ENCODE measurements at places on chromosomes 5 and 9.
A peak's percentile ranks its signal among the peaks of the same experiment; 100 is the strongest.

GRCh38 chr9:83061990-83062650, 822 bp downstream of the RASEF start:
- no peak for DNase-seq

- no peak for DNase-seq
These were observed 1.8 kb downstream of the TCERG1 start for GRCh38 chr5:146448783-146449519.

DNA sequence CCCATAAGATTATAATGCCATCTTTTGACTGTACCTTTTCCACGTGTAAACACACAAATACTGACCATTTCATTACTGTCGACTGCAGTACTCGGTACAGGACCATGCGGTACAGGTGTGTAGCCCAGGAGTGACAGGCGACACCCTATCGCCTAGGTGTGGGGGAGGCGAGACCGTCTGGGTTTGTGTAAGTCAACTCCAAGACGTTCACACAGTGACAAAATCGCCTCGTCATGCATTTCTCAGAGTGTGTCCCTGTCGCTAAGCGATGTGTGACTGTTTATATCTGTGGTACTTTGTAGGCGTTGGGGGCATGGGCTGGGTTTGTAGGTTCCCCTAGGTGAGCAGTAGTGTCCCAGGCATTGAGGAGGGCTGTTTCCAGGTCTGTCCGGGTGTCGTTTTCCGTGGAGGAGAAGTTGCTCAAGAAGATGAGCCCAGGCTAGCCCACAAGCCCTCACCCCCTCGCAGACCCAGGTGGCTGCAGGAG, 20.3 kb downstream of the NEK6 start:
- no peak for DNase-seq

GRCh38 chr9:134818000-134818568, 62.5 kb upstream of the FCN2 start:
- DNase-seq: no peak

DNA sequence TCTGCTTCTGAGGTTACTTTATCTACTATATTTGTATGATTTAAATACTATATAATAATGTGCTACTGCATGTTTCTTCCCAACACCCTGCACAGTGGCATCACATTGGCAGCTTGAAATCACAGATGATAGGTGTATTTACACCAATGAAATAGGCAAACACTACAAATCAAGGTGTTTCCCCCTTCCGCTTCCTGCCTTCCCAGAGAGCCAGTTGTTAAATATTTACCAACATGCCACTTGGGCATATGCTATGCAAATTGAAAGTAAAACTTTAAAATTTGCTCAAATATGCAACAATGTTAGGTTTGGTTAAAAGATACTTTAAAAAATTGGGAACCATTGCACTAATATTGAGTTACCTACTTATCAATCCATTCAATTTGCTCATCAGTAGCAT, 58.2 kb upstream of the SMARCA2 start:
- DNase-seq: no peak

DNA sequence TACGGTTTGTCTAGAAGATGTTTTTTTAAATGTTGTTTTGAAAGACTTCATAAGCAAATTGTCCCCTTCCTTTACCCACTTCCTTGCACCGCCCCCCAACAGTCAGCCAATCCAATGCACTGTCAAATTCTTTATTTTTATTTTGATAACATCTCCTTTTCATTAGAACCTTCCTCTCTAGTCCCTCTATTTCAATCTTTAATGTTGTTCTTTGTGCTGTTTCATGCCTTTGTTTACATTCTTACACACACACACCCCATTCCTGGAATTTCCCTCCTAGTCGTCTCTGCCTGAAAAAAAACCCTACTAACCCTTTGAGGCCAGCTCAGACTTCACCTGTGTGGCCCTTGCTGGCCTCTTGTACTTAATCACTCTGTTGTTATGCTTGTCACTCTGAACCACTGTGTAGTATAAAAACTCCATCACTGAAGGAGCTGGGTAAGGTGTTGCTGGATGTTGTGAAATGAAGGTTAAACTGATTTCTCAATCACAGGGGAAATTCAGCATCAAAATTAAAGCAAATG, 133.4 kb downstream of the UGCG start:
- no peak for DNase-seq

DNA sequence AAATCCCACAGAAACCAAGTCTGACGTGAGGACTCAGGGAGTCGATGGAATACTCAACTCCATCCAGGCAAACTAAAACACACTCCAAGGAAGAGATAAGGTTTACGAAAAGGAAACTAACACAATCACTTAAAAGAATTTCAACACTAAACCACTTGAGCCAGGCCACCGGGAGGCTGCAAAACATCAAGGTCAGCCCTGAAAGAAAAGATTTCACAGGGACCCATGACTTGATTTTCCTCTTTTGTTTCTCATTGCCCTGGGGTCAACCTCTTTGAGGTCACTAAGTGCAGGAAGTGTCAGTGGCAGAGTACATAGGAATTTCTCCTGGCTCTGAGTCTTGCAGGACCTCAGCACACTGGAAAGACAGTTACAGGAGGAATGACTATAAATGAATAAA, 77.8 kb upstream of the TARS1 start:
- no peak for DNase-seq

GRCh38 chr9:137723783-137724445, 105.1 kb downstream of the EHMT1 start:
- no peak for DNase-seq

DNA sequence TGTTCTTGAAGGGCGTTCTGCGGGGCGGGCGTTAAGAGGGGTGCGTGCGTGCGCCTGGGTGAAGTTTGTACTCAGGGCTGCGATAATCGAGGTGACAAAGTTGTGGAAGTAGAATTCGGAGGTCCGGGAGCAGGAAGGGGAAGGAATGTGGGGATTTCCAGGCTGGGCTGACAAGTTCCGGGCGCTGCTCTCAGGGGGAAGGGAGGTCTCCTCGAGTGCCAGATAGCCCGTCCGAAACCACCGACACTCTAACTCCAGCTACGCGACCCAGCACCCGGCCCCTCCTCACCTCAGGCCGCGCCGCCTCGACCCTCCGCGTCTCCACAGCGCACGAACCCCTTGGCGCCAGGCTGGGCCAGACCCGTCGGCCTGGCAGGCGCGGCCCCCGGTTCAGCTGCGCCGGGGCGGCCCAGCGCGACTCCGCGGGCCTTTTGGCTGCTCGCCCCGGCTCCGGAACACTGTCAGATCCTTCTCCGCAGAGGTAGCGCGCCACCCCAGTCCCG, at the start of gene IL6ST:
IL6ST (minus strand) TSS at position 469 of the 503 bp plus-strand sequence. CDS start 18,685 bp downstream, outside the sequence.
- DNase-seq: peak; percentile 30

DNA sequence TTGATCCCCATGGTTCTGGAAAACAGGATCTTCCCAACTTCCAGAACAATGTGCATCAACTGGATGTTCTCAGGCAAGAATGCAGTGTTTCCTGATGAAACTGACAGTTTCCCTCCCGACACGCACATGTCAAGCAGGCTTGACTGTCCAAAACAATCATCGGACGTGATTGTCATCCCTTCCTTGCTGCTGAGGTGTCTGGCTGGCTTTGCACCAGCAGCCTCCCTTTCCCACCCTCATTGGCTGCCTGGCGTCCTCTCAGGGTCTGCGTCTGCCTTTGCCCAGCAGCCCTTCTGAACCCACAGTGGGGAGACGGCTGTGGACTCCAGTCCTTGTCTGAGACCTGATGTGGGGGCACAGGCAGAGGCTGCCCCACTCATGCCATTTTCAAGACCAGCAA, 110.8 kb downstream of the MARCHF3 start:
- no peak for DNase-seq

DNA sequence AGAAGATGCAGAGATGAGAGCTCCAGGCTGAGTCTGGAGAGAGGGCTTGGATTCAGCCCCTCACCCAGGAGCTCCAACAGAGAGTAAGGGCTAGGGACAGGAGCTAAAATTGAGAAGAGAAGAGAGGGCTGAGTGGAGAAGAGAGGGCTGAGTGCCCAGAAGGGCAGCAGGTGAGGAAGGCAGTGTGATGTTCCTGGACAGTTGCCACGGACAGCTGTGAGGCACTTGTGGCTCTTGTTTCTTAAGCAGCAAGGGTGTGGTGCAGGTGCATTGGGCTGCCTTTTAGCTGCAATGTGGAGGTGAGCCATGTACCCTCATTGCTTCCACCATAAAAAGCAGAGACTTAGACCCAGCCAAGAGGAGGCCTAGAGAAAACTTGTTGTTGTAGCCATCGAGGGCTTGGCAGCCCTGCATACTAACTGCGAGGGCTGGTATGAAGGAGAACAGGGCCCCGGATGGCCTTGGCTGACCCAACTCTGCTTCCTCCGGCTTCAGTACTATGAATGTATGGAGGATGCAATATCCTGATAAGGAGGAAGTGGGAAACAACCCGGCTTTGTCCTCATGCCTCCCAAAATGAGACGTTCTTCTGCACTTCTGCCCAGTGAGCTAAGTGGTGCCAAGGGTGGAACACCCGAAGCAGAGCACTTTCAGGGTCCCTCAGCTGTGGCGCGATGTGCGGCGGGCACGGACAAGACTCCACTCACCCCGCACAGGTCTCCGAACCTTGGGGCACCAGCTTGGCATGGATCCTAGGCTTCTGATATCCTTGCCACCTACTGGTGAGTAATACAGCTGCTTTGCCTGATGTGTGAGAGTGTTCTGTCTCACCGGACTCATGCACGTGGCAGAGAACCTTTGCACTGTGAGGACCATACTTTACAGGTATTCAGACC, 65.2 kb downstream of the LRRC70 start:
- no peak for DNase-seq

DNA sequence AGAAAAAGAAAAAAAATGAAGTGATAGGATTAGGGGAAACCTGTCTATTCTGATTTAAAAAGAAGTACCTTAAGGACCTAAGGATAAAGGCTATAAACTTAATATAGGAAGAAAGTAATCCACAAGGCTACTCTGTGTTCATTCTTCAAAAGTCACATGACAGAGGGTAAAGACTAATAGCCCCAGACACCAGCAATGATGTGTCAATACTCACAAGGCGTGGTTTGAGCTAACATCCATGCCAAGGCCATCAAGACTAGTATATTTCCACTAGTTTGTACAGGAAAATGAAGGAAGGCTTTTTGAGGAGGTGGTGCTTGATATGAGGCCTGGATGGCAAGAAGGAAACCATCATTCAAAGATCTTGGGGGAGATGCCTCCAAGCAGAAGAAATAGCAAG, 49.7 kb upstream of the TEX48 start:
- DNase-seq: no peak

DNA sequence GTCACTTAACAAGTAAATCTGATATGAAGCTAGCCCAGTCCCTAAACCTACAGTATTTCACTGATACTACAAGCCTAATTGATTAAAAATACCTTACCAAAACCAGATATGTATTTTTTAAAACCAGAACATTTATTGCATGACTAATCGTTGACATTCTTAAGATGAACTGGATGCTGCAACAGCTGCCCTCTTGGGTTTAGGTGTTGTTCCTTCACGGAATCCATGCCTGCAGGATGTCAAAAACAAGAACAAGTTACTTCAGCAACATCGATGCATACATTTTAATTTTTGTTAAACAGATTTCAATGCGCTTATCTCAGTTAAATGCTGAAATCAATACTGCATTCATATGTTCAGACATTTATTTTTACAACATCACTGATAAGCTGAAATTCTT, 2.7 kb downstream of the RPL37 start:
- DNase-seq: no peak

DNA sequence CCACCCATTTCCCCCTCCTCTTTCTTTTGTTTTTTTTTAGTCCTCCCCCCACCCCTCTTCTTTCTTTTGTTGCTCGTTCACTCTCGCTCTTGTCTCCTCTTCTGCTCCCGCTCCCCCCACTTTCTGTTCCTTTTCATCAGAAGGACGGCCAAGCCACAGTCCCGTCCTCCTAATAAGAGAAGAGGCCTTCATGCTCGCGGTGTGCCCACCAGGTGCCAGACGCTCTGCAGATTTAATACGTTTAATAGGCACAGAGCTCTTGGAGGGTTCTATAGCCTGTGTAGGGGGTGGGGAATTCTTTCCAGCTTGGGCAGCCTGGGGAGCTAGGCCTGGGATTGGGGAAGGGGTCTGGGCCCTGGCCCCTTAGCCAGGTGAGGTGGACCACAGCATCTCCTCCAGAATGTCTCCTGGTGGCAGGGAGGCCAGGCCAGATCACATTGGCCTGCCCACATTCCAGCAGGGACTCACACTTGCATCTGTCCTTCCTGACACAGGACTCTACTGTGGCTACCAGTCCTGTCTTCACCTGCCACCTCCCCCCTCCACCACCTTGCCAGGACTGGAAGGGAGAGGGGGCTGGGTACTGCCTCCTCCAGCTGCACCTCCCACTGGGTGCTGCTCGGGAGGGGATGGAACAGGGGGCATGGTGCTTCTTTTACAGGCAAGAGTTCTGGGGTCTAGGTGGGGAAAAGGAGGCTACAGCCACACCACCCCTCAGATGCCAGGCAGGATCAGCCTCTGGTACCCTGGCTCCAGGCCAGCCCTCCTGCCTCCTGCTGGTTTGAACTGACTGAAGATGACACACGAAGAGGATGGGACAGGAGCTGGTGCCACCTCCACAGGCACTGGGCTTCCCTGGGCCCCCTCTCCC, 6.1 kb upstream of the BARX1 start:
- no peak for DNase-seq

DNA sequence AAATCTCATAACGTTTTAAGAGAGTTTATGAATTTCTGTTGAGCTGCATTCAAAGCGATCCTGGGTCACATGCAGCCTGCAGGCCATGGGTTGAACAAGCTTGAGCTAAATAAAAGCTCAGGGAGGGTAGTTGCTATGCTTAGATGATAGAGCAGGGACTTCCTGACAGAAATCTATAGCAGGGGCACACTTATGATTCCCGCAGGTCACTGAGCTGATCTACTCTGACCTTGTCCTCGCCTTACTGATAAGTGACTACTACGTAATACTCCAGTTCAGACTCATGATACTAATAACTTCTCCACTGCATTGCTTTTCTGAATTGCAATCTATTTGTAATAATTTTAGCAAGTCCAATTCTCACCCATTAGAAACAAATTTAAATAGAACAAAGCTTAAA, 90.9 kb downstream of the NFIB start:
- no peak for DNase-seq

DNA sequence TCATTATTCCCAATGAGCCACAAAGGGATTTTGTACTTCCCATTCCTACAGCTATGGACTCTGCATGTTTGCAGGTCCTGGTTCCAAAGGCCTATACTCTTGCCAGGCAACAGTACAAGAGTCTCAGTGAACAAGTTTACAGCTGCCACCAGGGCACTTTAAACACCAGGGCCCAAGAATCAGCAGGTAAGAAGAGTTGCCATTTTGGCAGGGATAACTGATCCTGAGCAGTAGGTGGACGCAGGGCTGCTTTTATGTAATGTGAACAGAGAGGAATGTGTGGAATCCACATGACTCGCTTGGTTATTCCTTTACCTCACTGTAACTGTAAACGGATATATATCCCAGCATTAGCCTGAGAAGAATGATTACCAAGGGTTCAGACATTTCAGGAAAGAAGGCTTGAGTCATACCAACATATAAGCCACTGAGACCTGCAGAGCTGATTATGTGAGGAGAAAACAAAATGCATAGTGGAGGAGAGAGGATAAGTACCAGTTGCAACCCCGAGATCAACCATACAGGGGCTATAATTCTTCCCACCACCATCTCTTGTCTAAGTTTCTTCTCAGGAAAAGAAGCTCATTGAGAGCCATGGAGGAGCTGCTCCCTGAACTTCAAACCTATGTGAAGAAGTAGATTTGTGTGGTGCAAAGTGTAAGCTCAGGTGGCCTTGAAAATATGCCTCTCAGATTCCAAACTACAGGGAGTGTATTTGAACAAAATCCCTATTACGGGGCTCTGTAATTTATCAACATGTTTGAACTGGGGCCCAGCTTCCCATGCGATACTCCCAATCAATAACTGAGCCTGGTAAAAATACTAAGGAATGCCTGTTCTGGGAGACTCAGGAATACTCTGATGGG, 24.6 kb downstream of the RAPGEF6 start:
- DNase-seq: peak; percentile 8
